Astrocyte of the hippocampus (primary cell): ENCODE measurements at places on chromosomes 1 and 21.

GRCh38 chr21:32578107-32578691, 7.1 kb downstream of the TCP10L start:
- no peak for DNase-seq

DNA sequence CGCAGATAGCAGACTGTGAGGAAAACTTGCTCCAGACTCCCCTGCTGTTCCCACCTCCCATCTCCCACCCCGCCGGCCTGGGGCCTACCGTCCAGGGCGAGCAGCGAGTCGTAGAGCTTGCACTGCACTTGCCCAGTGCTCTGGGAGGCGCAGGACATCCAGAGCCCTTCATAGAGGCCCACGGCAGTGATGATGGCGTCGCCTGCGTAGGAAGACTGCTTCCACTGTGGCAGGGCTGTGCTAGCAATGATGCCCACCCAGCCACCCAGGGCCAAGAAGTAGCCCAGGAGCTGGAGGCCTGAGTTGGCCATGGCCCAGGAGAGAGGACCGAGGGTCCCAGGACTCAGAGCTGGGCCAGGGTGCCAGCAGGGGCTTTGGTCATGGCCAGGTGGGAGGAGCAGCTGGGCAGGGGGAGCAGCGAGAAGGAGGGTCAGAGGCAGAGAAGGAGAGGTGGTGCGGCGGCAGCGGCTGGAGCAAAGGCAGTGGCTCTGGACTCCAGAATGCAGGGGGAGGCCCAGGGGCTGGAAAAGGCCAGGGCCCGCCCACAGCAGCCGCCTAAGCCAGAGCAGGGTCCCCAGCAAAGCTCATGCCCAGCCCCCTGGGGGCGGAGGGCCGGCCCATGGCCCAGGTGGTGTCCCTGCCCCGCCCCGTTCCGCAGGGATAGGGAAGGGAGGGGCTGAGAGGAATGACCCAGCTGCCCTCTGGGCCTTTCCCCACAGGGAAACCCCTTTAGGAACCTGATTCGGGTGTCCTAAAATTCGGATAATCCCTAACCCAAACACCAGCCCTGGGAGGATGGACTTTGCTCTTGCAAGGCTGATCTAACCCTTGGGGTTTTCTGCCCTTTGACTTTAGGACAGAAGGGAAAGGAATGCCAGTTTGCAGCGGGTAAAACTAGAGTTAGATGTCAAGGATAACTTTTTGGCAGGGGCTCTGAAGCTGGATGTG, at the start of gene CLDN19:
CLDN19 (minus strand) TSS at position 484 of the 948 bp plus-strand sequence; CDS start at position 311, 173 bp downstream.
- DNase-seq: no peak

GRCh38 chr1:110047463-110047862, 13.0 kb downstream of the STRIP1 start:
- DNase-seq: no peak

GRCh38 chr1:21174230-21174629, 2.5 kb downstream of the EIF4G3 start:
- no peak for DNase-seq

GRCh38 chr21:24310788-24311187, 1296.5 kb downstream of the MRPL39 start:
- DNase-seq: no peak

DNA sequence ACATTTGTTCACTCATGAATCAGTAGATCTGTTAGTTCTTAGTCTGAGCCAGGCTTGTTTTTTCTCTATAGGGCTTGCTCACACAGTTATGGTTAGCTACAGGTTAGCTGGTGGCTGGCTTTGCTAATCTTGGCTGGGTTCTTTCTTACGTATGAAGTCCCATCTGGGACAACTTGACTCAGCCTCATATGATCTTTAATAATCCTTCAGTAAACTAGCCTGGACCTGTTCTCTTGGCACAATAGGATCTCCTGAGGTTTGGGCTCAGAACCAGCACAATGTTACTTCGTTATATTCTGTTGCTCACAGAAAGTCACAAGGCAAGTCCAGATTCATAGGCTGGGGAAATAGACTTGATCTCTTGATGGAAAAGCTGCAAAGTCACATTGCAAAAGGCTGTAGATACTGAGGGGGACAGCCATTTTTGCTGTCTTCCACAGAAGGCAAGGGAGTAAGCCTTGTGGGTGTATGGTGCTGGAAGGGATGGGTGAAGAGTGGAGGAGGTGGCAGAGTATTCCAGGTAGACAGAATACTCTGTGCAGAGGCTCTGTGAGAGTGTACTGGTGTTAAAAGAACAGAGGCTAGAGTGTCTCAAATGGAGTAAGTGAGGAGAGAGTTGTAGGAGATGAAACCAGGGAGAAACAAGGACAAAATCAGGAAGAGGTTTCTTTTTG, 24.4 kb downstream of the EFCAB7 start:
- no peak for DNase-seq

- DNase-seq: no peak
Observed at GRCh38 chr1:63793741-63794240, 20.0 kb downstream of the ROR1 start.

GRCh38 chr1:214859647-214860046, 222.9 kb upstream of the KCNK2 start:
- no peak for DNase-seq

- no peak for DNase-seq
Observed at GRCh38 chr1:147089457-147089856, 82.8 kb downstream of the PRKAB2 start.

DNA sequence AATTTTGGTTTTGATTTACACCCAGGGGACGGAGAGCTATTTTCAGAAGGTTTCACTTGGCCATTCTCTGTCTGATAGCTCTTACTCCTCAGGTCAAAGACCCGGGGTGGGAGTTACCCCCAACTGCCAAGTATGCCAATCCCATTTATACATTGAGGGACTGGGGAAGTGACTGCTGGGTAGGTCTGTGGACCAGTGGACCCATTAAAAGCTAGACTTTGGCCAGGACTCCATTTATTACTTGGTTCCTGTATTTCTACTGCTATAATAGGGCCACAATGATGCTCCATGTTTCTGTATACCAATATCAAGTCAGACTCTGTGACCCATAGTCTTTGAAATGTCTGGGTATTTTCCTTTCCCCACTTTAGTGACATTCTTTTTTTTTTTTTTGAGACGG, 14.6 kb downstream of the ZFYVE9 start:
- DNase-seq: no peak

DNA sequence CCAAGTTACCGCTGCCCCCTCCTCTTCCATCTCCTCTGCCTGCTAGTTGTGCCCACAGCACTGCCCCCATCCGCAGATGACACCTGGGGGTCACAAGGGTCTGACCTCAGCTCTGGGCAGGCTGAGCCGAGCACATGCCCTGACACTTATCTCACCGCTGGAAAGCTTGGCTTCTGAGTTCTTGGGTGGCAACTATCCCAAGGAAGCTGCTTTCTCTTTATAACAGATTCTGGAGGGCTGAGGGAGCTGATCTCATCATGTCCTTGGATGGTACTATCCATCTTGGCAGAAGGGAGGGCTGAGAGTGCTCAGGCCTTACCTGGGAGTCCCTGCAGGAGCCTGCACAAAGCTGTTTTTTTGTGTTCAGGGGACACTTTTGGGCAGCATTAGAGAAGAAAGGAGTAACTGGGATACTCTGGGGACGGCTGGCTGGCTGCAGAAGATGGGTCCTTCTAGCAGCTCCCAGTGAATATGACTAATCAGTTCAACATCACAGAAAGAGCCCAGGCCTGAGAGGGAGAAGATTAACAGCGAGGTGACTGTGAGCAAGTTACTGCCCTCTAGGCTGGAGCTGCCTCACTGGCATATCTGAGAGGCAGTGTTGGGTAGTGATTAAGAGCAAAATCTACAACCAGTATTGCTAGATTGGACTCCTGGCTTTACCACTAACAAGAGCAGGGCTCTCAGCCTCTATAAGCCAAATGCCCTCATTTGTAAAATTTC, 71.6 kb downstream of the PLXNA2 start:
- peak; percentile 39 for DNase-seq

GRCh38 chr1:32404946-32405345, 10.7 kb upstream of the BSDC1 start:
- DNase-seq: peak; percentile 3

DNA sequence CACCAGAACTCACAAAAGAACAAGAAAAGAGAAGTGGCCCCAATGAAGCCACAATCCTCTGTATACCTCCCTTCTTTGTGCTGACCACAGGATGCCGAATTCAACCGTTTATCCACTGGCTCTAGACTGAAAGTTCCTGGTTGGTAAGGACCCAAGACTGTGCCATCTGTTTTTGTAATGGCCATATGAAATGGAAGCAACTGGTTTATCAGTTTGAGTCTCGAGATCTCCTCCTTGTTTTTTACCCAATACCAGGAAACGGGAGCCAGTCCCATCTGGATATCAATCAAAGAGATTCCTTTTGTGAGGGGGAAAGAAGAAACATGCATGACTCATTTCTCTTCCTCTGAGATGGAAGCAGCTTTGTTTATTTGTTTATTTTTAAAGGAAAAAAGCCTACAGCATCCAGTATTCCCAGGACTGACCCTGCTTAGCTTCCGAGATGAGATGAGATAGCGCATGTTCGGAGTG, 32.4 kb upstream of the ZNF124 start:
- DNase-seq: no peak

GRCh38 chr1:179875596-179876299, 1.9 kb downstream of the TOR1AIP2 start:
- peak; percentile 29 for DNase-seq

- DNase-seq: peak; percentile 86
Observed at GRCh38 chr1:29569971-29570634, 333.8 kb downstream of the PTPRU start.

DNA sequence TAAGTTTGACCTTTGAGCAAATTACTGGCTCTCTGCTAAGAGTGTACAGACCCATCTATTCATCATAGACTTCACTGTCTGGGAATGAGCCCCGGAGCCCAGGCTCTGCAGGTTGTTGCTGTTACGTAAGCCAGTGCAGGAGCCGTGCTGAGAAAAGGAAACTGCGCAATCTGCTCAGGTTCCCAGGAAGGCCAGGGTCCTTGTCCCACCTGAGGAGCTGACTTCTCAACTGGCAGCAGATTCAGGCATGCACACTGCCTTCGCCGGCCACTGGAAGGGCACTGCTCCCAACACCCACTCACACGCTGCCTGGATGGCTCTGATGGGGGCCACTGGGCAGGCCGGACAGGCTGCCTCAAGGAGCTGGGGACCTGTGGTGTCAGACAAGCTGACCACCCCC, 19.5 kb downstream of the RCAN1 start:
- DNase-seq: no peak

- no peak for DNase-seq
Observed at GRCh38 chr1:220906561-220907334, 27.5 kb downstream of the HLX start.

- DNase-seq: peak; percentile 89
Observed at GRCh38 chr1:32886004-32886827, at the start of gene HPCA. Gene HPCA, plus strand, starts transcription at chr1:32886491. Its CDS starts 2,408 bp downstream, at chr1:32888899.

DNA sequence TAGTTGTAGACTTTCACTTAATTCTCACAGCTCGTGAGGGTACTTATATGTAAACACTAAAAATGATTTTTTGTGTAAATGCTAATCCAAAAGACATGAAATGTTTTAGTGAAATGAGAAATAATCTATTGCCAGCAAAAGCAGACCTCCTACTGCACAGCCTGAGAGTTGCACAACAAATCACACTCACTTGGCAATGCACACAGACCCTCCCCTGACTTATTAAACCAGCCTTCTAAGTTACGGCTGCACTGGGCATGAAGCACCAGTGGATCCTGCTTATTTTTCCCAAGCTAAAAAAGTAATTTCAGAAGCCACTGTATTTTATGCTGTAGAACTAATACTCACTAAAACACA, 10.3 kb downstream of the ERRFI1 start:
- DNase-seq: peak; percentile 62

DNA sequence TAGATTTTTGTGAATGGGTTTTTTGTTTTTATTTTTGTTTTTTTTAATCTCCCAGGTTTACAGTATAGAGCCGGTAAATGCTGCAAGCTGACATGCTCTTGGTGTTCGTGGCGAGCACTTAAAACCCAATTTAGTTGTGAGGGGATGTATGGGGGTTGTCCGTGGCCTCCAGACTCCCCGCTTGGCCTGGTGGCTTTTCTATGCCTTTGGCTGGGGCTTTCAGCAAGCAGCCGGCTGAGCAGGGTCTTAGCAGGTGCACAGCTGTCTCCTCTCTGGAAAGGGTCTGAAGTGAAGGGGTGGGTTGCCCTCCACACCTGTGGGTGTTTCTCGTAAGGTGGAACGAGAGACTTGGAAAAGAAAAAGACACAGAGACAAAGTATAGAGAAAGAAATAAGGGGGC, 31.0 kb upstream of the EFHD2 start:
- DNase-seq: no peak

- DNase-seq: no peak
Observed at GRCh38 chr1:244280859-244281258, 170.8 kb downstream of the ADSS2 start.

DNA sequence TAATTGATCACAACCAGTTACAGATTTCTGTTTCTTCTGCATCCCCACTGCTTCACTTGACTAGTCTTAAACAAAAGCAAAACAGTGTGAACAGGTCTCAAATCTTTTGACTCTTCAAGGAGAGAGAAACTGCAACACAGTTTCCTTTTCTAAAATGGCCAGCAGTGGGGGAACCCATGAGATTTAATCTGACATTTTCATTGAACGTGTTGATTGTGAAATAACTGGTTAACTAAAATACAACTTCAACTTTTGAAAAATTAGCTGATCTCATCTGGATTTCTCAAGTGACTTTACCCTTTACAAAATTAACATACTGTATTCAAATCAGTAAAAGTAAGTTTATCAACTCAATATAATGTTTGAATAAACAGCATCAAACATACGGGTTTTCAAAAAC, 143.0 kb downstream of the HFM1 start:
- no peak for DNase-seq

DNA sequence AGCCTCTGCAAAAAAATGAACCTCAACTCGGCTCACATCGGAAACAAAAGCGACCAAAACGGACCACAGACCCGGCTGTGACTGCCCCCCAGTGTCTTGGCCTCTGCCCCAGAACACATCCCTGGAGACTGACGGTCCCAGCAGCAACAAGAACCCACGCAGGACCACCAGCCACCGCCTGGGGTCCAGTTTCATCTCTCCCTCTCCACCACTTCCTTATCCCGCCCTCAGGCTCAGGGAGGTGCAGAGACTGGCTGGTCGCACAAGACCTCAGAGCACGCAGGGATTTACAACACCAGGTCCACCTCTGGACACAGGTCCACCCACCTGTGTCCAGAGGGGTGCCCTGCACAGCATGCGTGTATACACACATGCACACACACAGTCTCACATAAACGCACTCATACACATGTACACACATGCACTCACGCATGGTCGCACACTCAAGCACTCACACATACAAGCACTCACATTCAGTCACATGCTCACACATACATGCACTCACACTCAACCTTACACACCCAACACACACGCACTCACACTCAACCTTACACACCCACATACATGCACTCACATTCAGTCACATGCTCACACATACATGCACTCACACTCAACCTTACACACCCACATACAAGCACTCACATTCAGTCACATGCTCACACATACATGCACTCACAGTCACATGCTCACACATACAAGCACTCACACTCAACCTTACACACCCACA, 18.6 kb upstream of the TMEM52 start:
- DNase-seq: no peak
